ENCODE measurements at places on chromosomes 7 and 10.

GRCh38 chr10:86349940-86350630, 16.5 kb downstream of the GRID1 start:
- DNase-seq, result no peak

- DNase-seq, result no peak
Measured at GRCh38 chr7:95607561-95607960, 11.2 kb upstream of the PDK4 start.

DNA sequence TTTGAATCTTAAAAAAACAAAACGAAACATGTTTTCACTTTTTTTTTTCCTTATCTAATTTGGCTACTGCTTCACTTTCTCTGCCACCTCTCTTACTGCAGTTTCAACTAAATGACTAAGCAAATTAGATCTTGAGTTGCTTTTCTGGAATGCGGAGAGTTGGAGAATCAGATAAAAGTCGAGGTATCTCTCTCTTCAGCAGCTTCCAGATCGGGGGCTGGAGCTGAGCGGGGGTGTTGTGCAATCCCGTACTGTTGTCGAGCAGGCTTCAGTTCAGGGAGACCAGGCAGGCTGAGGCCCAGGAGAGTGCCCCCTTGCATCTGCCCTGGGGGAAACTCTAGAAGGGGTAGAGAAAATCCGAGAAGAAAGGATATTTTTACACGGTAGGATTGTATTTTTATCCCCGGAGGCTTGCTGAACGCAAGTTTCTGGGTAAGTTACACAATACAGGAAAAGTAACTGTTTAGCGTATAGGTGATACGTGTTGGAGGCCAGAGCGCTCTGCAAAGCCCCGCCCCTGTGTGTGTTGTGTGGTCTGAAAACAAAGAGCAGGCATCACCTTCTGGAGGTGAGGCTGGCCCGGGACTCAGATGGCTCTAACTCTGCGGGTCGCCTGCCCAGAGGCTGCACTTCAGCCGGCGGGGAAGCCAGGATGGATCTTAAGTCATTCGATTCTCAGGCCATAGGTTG, 116.6 kb downstream of the KLF6 start:
- no peak for DNase-seq

GRCh38 chr10:48940372-48940771, 732 bp upstream of the LRRC18 start:
- no peak for DNase-seq

DNA sequence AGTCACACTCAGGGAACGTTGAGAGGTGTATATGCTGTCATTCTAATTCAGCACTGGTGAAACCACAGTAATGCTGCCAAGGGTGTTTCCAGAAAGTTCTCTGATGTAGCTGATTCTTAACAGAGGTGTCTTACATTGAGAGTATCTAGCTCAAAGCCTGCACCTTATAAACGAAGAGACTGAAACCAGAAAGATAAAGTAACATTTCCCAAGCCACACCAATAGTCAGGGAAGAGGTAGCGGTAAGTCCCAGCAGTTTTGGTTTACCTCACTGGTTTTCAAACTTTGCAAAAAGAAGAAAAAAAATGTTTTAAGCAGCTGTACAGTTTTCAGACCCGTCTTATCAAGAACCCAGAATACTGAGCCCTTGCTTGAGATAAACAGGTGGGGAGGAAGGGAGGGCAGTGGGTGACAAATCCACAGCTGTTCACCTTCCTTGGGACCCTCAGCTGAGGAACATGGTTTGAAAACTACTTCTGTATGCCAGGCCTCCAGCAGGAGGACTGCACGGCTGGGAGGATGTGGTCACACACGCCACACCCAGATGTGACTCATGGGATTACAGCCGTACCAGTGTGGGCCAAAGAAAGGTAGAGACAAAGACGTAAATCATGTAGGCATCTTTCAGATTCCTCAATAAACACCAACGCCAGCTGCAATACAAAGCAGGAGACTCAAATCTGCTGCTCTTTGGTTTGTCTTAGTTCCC, 63.9 kb upstream of the GSDME start:
- DNase-seq, result no peak

DNA sequence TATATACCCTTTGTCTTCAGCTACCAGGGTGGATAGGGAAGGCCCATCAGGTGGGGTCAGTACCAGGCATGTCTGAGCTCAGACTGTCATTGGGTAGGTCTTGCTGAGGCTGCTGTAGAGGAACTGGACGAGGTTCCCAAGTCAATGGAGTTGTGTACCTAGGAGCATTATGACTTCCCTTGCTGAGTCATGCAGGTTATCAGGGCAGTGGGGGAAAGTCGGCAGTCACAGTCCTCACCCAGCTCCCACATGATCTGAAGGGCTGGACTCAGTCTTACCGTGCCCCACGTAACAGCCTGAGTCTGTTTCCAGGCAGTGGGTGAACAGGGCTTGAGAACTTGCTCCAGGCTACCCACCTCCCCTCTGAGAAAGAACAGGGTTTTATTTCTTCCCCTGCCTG, 260.8 kb upstream of the COBL start:
- DNase-seq, result no peak

GRCh38 chr10:3791974-3792633, 7.1 kb upstream of the KLF6 start:
- DNase-seq, result no peak

- DNase-seq, result no peak
Measured at GRCh38 chr7:131893631-131894340, 337.4 kb upstream of the PODXL start.

DNA sequence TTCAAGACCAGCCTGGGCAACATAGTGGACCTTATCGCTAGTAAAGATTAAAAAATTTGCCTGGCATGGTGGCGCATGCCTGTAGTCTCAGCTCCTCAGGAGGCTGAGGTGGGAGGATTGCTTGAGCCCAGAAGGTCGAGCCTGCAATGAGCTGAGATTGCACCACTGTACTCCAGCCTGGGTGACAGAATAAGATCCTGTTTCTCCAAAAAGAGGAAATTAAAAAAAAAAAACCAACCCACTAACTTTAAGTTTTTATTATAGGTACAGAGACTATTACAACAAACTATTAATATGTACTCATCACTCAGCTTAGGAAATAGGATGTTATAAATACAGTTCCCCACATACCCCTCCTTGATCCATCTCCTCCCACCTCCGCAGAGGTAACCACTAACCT, 30.2 kb downstream of the DHTKD1 start:
- no peak for DNase-seq

- no peak for DNase-seq
Measured at GRCh38 chr10:32949221-32949678, 8.8 kb downstream of the ITGB1 start.

GRCh38 chr7:139094596-139094995, 14.9 kb downstream of the ZC3HAV1 start:
- DNase-seq, result no peak

GRCh38 chr10:49395741-49396665, at the start of gene DRGX:
DRGX (minus strand) TSS chr10:49396089; CDS start chr10:49395440, 649 bp downstream.
- no peak for DNase-seq

- no peak for DNase-seq
Measured at GRCh38 chr10:27620430-27621397, 116.6 kb downstream of the RAB18 start.

- no peak for DNase-seq
Measured at GRCh38 chr10:133257489-133258065, 19.1 kb downstream of the ADAM8 start.

DNA sequence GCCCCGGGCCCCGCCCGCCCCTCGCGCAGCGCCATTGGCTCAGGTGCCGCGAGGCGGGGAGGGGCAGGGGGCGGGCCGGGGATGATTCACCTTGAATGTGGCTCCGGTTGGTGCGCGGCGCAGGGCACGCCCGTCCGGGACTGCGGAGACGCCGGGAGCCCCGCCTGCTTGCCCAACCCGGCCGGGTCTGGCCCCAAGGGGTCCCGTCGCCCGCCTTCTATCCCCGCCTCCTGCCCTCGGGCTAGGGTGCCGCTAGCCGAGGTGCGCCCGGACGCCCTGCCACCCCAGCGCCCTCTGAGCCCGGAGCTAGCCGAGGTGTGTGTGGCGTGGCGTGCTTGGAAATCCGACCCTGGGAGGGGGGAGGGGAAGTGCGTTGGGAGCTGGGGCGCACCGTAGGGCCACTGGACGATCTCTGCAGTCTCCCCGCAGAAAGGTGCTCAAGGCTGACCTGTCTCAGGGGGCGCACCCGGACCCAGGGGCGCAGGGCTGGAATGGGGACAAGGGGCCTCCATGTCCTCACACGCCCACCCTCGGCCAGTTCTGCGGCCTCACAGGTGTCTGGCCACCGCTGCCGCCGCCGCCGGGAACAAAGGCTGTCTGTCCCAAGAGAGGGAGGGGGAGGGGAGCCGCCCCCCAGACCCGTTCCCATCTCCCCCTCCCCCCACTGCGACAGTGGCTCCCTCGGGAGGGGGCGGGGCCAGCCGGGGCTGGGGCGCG, 168.9 kb downstream of the NRF1 start:
- peak; percentile 80 for DNase-seq

DNA sequence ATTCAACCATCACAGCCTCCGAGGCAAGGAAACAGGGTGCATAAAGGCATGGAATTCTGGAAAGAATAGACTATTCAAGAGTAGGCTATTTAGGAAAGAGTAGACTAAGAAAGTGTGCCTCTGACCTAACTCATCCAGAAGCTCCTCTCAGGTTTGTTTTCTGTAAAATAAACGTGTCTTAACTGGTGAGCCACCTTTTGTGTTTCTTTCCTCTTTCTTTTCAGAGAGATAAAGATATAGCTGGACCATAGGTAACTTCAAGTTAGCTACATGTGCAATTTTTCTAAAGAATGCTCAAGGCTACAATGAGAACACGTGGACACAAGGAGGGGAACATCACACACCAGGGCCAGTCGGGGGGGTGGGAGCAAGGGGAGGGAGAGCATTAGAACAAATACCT, 577.0 kb downstream of the TYW1 start:
- no peak for DNase-seq

DNA sequence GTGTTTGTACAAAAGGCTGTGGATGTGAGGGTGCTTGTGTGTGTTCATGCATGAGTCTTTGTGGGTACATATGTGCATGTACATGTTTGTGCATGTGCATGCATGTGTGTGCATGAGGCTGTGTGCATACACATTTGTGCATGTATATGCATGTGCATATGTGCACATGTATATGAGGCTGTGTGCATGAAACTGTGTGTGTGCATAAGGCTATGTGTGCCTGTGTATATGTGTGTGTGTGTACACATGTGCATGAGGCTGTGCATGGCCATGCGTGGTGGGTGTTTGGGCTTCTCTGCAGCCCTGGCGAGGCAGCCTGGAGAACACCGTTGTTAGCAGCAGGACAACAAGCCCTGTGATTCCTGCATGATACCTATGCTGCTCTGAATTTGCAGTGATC, 207.7 kb upstream of the ADCY1 start:
- DNase-seq, result no peak

- DNase-seq, result no peak
Measured at GRCh38 chr10:68647672-68648341, 73.2 kb upstream of the CCAR1 start.

GRCh38 chr7:100349757-100350156, 8.2 kb upstream of the PILRB start:
- DNase-seq, result no peak

DNA sequence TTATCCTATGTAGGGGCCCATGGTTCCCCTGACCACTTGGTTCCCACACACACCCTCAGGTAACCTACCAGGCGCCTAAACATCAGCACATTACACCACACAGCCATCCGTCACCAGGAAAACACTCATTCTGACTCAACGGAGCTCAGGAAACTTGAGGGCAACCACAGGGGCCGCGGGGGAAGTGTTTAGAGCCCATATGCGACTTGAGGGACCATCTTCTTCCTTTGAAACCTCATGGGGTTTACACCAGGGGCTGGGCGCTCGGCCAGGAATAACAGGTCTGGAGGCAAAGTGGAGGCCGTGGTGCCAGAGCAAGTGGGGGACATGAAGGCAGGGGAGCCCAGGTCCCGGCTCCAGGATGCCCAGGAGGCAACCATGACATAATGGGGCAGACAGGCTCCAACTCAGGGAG, 1.5 kb downstream of the STX1A start:
- no peak for DNase-seq

DNA sequence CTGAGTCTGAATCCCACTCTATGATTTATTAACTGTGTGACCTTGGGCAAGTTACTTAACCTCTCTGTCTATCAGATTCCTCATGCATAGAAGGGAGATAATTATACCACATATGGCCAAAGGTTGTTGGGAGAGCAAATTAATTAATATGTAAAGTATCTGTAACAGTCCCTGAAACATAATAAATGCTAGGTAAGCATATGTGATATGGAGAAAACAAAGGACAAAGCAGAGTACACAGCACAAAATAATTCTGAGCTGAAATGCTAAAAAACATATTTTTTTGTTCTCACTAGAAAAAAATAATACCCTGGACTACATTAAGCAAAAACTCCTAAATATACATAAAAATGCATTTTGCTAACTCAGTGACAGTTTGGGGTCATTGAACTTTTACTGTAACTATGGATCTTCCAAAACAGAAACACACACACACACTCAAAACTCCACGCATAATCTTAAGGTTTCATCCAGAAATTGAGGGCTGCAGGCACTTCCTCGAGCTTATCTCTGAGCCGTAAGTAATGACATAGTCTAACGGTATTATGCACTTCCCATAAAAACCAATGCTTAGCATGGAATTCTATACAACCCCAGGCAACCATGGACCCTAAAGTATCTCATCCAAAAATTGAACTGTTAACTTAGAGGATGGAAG, 201.7 kb upstream of the PTN start:
- no peak for DNase-seq

DNA sequence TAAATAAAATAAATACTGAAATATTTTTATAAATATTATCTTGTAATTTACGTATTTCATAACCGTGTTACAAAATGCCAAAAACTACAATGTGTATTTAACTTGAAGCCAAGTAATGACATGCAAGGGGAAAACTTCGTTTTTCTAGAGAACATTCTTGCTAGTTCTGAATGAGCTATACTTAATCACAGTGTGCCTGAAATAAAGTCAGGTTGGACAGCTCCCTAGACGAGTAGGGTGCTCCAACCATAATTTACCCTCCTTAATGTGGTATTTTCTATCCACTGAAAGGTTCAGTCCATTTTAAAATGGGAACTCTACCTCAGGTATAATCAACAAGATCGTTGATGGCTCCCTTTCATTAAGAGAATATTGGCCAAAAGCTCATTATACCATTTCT, 194.5 kb upstream of the AHR start:
- DNase-seq, result no peak

DNA sequence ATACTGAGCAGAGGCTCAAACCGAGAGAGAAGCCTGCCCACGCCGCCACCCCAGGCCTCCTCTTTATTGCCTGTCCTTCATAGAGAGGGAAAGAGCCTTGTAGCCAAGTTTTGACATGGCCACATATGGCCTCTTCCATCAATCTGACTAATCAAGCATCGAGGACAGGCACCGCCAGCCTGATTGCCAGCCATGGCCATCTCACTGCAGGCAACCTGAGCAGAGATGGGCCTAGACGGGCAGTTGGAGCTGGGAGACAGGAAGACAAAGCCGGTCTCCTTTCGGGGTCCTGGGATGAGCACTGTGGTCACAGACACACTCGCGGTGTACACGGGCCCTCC, 67.2 kb downstream of the EBF3 start:
- peak; percentile 60 for DNase-seq

DNA sequence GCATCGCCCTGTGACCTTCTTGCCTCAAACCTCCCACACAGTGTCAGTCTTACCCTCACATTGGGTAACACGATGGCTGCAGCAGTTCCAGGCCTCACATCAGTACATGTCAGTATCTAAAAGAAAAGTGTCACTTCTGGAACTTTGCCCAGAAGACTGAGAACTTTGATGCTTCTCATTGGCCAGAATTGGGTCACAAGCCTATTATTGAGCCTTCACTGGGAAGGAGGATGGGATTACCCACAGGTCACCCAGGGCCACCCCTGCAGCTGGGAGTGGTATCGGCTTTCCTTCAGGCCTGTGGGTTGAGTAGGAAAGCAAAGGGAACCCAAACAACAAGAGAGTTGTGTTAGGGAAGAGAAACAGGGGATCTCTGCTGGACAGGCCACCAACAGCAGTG, 111.5 kb downstream of the NPY start:
- DNase-seq, result no peak

Data from NCI-H446 (cell line).